ENCODE measurements at places on chromosomes 1 and 21.

DNA sequence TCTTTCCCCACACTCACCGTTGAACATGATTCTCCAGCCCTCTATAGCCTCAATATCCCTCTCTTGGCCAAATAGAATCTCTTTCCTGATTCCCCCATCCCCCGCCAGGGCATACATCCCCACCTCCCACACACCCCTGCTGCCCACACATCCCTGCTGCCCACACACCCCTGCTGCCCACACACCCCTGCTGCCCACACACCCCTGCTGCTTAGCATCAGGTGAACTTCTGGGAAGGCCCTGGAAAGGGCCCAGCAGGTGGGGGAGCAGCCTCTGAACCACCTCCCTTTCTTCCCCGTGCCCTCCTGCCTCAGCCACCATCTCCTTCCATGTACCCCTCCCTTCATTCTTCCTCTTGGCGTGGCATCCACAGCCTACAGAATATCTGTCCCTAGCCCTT is 15.9 kb upstream of the IFNLR1 start:
- DNase-seq, result no peak

GRCh38 chr1:196063294-196063693 is 544.9 kb downstream of the KCNT2 start:
- DNase-seq, result peak; percentile 35

GRCh38 chr1:31891280-31891679 is 46.9 kb downstream of the PTP4A2 start:
- DNase-seq, result no peak

GRCh38 chr1:39632682-39633417 is 6.6 kb downstream of the HEYL start:
- DNase-seq, result peak; percentile 73

GRCh38 chr1:119829625-119830024 is 18.4 kb upstream of the REG4 start:
- no peak for DNase-seq

DNA sequence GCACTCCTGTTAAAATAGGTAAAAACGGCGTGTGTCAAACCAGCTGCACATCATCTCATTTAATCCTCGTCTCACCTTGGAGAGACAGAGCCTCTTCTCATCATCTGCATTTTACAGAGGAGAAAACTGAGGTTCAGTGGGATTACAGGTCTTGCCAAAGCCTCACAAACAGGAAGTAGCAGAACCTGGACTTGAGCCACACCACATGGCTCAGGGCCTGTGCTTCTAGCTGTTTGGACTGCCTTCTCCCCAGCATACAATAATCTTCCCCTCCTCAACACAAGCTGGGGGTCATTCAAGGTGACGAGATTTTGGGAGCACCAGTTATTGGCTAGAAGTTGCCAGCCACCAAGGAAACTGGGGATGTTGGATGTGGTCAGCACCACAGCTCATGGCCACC is 167.9 kb upstream of the ZC3H12A start:
- peak; percentile 3 for DNase-seq

- no peak for DNase-seq
Measured at GRCh38 chr1:36086529-36087232, 2.0 kb upstream of the ADPRS start.

GRCh38 chr1:224779536-224779935 is 149.9 kb upstream of the DNAH14 start:
- DNase-seq, result no peak

DNA sequence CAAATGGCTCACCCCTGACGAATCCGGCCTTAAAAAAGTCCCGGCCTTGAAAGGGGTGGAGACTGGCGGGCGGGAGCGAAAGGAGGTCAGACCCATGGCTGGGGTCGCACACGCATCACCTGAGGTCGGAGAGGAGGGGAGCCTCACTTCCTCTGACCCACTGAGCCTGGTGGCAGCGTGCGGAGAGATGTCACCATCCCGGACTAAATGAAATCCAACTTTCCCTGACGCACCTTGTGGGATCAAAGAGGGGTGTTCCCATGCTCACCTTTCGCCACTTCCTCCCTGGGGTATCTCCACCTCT is 709 bp upstream of the SLC41A1 start:
- DNase-seq, result no peak

- DNase-seq, result no peak
Measured at GRCh38 chr1:174890024-174890423, 109.7 kb upstream of the CACYBP start.

GRCh38 chr1:102178480-102178879 is 181.8 kb upstream of the OLFM3 start:
- DNase-seq, result no peak

DNA sequence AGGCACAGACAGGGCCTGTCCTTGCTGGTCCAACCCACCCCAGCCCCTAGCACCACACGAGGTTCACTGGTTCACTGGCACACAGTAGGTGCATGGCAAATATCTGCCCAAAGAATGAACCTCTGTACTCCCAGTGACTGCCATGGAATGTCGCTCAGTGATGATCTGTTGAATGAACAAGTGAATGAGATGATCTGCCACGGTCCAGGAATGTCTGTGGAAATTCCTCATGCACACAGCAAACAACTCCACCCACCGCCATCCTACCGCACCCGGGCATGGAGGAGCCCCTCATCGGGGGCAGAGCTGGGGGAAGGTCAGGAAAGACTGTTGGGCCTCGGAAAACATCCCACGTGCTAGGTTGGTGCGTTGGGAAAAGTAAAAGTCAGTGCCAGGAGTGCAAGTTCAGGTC is 1.7 kb downstream of the HSPG2 start:
- DNase-seq, result peak; percentile 40

DNA sequence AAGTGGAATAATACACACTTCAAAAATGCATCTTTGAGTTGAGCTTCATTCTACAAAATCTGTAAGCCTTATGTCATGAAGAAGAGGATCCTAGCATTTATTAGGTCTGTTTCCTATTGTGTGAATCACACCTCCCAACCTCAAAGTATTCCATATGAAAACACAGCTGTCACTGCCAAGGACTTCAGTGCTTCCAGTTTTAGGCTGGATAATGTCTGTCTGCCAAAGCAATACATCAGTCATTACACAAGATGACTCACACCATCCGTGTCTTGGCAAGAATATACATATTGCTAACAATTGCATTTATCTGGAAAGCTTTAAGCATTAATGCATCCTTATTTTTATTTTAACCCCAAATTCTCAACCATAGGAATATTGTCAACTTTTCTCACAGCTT is 125.7 kb upstream of the TMPRSS15 start:
- peak; percentile 55 for DNase-seq

DNA sequence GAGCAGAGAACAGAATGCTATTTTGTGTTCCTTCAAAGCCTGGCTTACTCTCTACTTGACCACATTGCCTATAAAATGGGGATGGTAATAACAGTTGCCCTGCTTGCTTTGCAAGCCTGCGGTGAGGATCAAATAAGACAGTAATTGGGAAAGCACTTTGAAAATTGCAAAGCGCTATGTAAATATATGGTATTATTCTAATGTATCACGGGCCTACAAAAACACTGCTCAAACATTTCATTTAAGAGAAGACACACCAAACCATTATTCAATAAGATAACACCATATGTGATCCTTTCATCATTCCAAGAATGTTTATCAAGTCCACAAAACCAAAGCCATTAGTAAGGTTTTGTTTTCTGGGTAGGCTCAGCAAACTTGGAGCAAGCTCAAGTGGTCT is 208.4 kb downstream of the ROR1 start:
- DNase-seq, result no peak

- DNase-seq, result peak; percentile 88
Measured at GRCh38 chr1:163875927-163876320, 554.2 kb downstream of the NUF2 start.

GRCh38 chr1:24071941-24072340 is 40.0 kb downstream of the MYOM3 start:
- no peak for DNase-seq

DNA sequence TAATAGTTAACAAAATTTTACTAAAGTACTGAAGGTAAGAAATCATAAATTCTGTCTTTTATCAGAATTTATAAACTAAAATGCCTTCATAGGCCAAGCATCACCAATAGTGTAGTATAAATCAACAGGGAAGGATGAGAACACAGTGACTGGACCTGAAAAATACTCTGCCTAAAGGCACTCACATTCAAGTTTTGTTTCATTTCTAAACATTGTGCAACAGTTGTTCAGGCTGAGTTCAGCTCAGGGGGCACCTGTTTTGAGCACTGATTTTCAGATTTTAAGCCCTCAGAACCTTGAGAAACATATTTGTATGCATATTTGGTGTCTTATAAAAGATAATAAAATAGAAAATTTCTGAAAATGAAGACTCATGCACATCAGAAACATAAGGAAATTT is 12.4 kb downstream of the ACBD6 start:
- DNase-seq, result peak; percentile 32

DNA sequence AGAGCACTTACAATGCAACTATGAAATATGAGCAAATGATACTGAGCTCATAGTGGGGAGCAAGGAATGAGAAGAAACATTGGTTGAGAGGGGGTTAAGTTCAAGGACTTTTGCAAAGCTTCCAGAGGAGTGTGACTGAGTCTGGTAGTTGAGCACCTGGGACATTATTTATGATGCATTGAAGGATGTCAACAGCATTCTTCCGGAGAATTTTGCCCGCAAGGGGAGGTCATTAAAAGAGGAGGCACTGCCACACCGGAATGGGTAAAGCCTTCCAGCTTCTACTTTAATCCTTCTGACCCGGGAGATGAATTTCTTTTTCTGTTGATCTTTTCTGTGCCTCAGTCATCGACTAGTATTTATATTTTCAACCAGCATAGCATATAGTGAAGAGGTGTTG is 208.4 kb upstream of the CAMK1G start:
- no peak for DNase-seq
